ENCODE measurements at places on chromosomes 1 and 21. TPM values are rescaled to one million over a fixed set of nuclear protein-coding genes. Genes with fewer than 3 reads are reported as not detected.

DNA sequence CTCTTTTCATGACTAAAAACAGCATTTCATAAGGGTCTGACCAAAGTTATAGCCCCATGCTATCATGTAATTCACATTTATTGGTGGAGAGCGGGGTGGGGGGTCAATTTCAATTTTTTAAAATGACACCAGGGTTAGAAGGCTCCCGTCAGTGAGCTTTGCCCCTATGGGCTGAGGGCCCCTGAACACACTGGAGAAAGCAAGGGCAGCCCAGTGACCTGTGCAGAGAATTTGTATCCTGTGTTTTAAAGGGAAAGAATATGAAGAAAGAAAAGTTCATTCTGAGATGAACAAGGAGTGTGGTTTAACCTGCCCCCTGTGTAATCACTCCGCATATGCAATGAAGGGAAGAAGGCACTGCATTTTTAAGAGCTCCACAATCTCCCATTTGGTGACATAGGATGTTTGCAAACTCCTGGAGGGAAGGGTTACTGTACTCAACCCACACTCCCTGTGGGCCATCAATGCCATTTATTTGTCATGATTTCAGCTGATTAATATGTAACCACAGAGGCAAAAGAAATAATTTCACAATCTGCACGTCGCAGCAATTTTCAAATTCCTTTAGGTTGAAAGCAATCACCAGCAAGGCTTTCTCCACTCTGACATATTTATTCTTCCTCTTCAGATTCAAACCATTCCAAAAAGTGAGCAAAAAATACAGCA is 95.6 kb downstream of the ZNF281 start:
- DNase-seq: no peak

DNA sequence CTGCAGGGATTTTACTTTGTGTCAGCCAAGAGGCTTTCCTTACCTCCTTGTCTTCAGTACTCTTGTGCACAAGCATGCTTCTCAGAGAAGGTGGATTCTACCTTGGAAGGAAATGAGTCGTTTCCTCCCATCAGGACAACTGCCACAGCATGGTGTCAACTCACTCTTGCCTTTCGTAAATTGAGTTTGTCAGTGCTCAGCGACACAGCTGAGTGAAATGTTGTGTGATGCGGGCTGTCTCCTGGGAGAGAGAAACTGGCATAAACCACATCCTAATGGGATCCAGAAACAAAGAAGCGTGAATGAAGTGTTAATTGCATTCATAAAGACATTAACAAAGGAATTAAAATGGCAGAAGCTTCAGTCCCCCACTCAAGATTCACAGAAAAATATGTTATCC is 51.5 kb upstream of the SLC22A15 start:
- no peak for DNase-seq

DNA sequence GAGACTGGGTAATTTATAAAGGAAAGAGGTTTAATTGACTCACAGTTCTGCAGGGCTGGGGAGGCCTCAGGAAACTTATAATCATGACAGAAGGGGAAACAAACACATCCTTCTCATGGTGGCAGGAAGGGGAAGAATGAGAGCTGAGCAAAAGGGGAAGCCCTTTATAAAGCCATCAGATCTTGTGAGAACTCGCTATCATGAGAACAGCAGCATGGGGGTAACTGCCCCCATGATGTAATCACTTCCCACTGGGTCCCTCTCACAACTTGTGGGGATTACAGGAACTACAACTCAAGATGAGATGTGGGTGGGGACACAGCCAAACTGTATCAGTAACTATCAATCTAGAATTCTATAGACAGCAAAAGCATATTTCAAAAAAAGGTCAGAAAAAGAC is 64.7 kb upstream of the ACTRT2 start:
- no peak for DNase-seq

The KMO gene
- 0.44 TPM for total RNA-seq

GRCh38 chr1:226444901-226445300 is 37.0 kb upstream of the PARP1 start:
- peak; percentile 78 for DNase-seq

DNA sequence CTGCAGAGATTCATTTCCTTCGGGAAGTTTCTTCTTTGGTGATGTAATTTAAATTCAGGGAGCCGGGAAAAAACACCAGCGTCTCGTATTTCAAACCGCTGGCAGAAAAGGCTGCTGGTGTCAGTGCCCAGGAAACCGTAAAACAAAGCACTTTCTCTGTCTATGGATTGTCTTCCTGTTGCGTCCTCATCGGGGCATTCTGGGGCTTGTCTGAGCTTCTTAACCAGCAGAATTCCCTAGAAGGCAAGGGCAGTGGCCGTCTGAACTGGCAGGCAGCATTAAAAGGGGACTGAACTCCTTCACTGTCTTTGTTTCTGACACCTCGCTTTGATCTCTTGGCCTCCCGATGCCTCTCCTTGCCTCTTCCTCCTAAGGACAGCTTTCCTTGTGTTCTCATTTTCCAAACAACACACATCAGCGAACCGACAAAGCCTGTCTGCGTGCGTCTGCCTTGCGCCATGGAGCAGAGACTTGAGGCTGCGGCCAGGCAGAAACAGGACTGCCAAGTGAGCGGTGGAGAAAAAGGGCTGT is 391.6 kb upstream of the VAMP3 start:
- no peak for DNase-seq

GRCh38 chr1:10677491-10678391 is 118.7 kb downstream of the CASZ1 start:
- no peak for DNase-seq

- DNase-seq: no peak
Measured at GRCh38 chr21:37534431-37534830, 167.9 kb downstream of the DYRK1A start.

GRCh38 chr1:77643456-77643855 is 39.0 kb downstream of the ZZZ3 start:
- no peak for DNase-seq

The USH2A gene
- not detected for total RNA-seq

The KRTAP19-3 gene
- not detected for total RNA-seq

DNA sequence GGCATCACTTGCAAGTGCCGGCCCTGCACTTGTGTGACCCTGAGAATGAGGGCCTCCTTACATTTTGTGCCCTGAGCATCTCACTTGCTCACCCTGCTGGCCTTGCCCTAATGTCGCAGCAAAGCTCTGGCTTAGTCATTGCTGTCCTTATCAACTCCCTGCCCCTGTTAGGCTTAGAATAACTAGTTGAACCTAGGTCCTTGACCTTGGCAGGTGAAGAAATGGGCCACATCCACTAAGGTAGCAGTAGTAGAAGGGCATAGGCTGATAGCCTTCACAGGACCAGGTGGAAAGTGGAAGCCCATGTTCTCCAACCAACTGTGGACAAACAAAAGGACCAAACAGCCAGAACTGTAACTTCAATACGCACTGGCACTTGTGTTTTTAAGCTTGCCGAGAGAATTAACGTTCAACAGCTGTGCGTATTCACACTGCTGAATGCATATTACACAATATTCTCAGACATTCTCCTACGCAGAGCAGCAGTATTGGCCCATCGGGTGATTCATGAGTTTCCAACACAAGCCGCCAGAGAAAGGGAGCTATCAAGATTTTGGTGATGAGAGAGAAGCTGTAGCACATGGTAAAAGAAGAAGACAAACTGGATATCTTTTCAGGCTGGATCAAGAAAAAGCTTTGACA is 27.7 kb upstream of the PTGFRN start:
- no peak for DNase-seq

The CAP1 gene
- 285 TPM for total RNA-seq

DNA sequence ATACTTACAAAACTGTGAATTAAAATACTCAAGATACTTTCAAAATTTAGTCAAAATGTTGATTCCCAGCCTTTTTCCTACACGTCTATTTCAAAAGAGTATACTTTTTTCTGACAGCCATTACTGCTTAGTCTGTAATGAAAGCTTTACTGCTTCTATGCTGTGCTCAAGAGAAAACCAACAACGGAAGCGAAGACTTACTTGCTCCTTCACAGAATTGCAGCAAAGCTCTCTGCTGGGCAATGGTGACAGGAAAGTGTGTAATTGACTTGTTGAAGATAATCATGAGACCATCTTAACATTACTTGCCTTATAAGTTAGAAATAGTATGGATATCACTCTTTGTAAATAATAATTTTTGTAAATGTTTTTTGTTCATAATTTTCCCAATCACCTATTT is 1.7 kb upstream of the DYNLT5 start:
- no peak for DNase-seq

- no peak for DNase-seq
Measured at GRCh38 chr1:220222939-220223338, 49.3 kb downstream of the RAB3GAP2 start.

- no peak for DNase-seq
Measured at GRCh38 chr1:64248065-64248464, 44.6 kb downstream of the UBE2U start.

GRCh38 chr1:228005511-228006033 is 1.2 kb upstream of the WNT3A start:
- no peak for DNase-seq

DNA sequence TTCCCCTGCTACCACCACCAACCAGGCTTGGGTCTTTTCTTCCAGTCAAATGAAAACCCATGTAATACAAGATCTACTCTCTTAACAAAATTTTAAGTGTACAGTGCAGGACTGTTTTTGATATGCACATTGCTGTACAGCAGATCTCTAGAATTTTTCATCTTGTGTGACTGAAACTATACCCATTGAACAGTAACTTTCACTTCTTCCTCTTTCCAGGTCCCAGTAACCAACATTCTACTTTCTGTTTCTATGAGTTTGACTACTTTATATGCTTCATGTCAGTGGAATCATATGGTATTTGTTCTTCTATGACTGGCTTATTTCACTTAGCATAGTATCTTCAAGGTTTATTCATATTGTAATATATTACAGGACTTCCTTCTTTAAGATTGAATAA is 45.3 kb upstream of the PLPPR4 start:
- DNase-seq: no peak

The NBPF1 gene
- total RNA-seq: 16.7 TPM

DNA sequence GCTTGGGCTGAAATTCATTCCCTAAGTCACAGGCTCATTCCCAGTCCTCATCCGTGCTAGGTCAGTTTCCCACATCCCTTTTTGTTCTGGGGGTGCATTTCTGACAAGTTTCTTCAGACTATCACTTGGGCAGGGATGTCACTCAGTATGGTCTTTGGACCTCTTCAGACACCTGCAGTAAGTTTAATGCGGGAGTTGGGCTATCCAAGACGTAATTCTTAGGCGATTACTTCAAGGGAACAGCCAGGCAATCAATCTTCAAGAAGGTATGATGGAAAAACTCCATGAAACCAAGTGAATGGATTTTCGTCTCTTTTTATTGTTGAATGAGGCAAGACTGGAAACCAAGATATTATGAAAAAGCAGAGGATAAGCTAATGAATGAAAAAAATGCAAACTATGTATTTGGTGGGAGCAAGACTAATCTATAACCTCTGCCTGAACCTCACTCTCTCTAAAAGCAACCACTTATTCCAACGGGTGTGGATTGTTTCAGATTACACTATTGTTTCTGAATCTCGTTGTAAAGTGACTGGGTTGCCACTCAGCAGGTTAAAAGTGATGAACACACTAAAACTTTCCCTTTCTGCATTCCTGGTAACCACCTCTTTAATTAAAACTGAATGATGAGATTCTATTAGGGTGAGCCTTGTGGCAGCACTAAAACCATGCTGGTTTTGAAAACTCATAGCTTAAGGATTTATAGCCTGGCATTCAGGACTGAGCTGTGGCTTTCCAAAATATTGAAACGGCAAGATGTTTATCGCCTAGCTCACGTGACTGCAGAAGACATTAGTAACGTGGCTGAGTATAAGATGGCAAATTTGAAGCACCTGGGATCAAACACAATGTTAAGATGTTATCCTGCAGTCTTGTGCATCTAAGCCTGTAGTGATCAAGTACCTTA is 1.1 kb downstream of the RASAL2 start:
- no peak for DNase-seq

DNA sequence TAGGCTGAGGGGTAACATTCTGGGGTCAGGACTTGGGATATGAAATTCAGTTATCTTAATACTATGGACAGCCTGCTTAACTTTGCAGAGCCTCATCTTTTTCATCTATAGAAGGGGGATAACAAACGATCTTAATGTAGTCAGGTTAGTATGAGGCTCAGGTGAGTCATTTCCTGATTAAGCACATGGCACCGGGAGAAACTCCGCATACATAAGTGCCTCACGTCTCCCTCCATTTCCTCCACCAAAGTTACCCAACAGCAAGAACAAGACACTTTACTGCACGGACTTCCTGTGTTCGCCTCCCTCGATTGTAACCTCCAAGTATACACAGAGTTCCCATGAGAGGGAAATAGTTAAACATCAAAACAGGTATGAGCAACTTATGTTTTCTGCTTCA is 112.7 kb upstream of the COA6 start:
- no peak for DNase-seq

GRCh38 chr1:15167386-15167785 is 13.8 kb downstream of the TMEM51 start:
- no peak for DNase-seq

The FCRL1 gene
- not detected for total RNA-seq

- no peak for DNase-seq
Measured at GRCh38 chr1:180026556-180026955, 71.9 kb downstream of the CEP350 start.

- DNase-seq: peak; percentile 81
Measured at GRCh38 chr1:212700223-212700891, 717 bp upstream of the BATF3 start.

The SHE gene
- total RNA-seq: not detected

The COX20 gene
- 31.3 TPM for total RNA-seq

GRCh38 chr1:155037043-155037442 is 3.4 kb downstream of the DCST1 start:
- no peak for DNase-seq

- no peak for DNase-seq
Measured at GRCh38 chr1:228527596-228527995, 40.4 kb downstream of the RNF187 start.

The HYI gene
- total RNA-seq: 30.7 TPM

DNA sequence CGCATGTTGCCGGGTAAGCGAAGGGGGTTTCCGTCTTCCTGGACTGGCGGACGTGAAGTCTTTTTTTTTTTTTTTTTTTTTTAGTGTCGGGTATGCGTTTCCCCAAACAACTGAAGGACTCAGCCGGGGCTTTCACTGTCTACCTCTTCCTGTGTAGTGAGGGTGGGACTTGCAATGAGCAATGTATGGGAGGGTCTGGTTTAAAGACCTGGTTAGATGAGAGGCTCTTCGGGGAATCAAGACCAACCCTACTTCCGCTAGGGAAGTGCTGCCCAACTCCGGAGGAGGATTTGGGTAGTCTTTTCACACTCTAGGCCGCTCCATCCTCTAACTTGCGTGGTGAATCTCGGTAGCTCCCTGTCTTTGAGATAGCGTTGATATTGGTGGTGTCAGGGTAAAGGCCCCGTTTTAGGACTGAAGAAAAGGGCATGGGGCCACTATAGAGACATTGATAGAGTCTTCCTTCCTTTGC is 754 bp downstream of the PRRC2C start:
- DNase-seq: peak; percentile 81
